GM12878 (cell line): ENCODE measurements at places on chromosomes 13 and 19.

DNA sequence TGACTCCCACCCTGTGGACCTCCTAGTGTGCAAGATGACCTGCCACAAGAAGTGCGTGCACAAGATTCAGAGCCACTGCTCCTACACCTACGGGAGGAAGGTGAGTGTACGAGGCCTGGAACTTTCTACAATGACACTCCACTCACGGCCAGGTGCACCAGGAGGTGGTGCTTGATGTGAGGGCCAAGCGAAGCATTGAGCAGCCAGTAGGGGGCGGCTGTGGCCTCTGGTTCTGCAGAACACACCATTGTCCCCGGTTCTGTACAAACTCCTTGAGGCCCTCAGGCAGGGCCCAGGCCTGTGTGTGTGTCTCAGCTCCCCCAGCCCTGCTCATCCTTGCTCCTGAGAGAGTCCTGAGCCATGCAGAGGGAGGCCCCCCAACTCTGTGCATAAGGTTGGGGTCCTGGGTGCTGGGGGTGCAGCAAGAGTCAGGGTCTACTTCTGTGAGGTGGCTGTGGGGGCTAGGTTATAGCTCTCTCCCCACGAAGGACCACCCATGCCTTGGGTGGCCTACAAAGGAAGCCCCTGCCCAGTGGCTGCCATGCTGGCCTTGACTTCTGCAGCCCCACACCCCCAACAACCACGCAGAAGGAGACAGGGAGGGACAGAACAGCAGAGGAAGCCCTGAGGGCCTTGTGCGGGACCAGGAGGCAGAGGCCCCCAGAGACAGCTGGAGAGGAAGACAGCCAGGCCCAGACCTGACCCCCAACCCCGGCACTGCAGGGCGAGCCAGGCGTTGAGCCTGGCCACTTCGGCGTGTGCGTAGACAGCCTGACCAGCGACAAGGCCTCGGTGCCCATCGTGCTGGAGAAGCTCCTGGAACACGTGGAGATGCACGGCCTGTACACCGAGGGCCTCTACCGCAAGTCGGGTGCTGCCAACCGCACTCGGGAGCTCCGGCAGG lies 9.7 kb upstream of the USE1 start:
- no peak for DNase-seq

- no peak for DNase-seq
Measured at GRCh38 chr19:47018923-47019322, 714 bp upstream of the NPAS1 start.

DNA sequence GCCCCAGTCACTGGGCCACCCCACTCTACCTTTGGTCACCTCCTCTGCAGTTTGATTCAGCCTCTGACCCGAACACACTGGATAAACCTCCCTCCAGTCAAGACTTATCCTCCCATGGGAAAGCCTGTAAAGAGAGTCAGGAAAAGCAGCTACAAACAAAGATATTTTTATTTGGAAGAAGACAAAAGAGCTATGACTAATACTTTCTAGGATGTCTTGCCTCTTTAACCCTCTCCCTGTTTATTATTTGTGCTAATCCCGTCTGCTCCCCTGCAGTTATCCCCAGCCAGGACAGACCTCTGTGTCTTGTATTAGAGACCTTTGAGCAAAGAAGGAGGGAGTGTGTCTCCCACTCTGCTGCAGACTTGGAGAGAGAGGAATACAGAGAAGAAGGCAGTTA lies 178.3 kb downstream of the EFNB2 start:
- DNase-seq = no peak

- no peak for DNase-seq
Measured at GRCh38 chr13:30033681-30034457, 183.5 kb upstream of the UBL3 start.

- DNase-seq = no peak
Measured at GRCh38 chr19:56760842-56761241, 79.7 kb downstream of the PEG3 start.

DNA sequence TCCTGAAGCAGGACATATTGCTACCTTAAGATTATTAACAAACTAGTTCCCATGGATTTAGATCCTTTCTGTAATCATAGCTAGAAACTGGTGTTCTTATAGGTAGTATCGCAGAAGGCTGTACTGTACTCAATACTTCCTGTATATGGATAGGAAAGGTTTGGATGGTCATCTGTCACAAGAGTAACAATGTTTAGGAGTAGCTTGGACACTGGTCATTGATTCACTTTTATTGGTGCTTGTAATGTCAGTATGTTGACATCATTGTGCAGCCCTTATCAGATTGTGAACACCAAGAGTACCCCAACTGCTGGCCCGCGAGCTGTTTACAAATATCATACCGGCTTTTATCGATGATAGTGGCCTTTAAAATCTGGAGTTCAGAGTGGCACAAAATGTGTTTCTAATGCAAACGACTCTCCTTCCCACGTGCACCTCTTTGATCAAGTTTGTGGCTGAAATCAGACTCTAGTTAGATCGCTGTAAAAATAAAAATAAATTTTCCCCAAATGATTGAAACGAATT lies 605 bp upstream of the CDK8 start:
- DNase-seq = no peak

DNA sequence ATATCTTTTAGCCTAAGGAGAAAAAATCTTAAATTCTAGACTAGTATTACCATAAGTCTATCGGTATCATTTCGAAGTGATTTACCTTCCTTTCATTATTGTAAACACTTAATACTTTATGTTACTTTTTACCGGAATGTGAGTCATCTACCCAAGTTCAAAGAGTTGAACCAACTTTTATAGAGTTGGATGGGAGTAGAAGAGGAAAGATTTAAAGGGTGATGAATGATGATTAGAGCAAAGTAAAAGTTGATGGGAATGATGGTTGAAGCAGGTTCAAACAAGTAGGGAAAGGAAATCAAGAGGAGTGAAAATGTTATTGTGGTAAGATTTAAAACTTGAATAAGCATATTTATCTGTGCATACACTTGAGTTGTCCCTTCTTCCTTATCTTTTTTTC lies 11.3 kb upstream of the LPAR6 start:
- no peak for DNase-seq
